Muscle of leg (tissue), 16 donors: ENCODE measurements at places on chromosomes 7 and 10. TPM values are rescaled to one million over a fixed set of nuclear protein-coding genes. Genes with fewer than 3 reads are reported as not detected.

DNA sequence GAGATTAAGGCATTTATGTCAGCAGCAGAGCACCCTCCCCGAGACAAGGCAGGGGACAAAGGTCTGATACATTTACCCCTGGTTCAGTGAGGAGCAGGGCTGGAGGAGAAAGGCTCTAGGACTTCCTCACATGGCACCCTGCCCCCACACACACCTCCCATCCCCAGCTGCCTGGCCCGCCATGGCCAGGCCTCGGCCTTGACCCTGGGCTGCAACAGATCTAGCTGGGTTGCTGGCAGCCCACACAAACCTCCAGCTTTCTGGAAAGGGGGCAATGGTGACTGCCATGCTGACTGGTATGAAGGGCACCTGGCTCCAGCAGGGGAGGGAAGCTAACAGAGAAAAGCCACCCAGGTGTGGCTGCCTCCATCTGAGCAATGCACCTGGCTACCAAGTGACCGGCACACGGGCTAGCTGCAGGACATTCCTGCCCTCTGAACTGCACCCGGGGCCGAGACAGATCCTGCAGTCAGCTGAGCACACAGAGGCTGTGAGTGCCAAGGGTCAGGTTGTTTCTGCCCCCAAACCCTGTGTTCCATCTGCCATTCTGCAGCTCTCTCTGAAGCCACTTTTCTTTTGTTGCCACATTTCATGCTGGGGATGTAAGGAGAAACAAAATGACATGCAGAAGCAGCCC lies 85.8 kb upstream of the LRRC18 start:
- no peak for DNase-seq

ABCC2 gene
- total RNA-seq: 1.1 TPM

ICA1 gene
- 4.7 TPM for total RNA-seq

PAPOLB gene
- total RNA-seq: 0.22 TPM

GRCh38 chr10:43702213-43702935 lies 53.7 kb upstream of the ZNF32 start:
- no peak for DNase-seq

DNA sequence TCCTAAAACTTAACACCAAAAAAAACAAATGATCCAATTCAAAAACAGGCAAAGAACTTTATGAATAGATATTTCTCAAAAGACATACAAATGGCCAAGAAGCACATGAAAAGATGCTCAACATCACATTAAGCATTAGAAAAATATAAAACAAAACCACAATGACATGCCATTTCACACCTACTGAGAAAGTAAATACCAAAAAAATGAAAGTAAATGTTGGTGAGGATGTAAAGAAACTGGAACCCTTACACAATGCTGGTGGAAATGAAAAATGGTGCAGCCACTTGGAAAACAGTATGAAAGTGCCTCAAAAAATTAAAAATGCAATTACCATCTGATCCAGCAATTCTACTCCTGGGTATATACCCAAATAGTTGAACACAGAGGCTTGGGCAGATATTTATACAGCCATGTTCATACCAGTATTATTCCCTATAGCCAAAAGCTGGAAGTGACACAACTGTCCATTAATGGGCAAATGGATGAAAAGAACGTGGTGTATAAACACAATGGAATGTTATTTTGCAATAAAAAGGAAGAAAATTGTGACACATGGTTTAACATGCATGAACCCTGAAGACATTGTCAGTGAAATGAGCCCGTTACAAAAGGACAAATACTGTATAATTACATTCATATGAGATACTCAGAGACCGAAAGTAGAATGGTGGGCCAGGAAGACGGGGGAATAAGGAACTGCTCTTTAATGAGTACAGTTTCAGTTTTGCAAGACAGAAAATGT lies 89.0 kb downstream of the JMJD1C start:
- no peak for DNase-seq

MCU gene
- total RNA-seq: 114 TPM

GRCh38 chr10:12589791-12590190 lies 240.4 kb downstream of the CAMK1D start:
- DNase-seq: peak; percentile 45

CLDN3 gene
- 0.13 TPM for total RNA-seq

DNA sequence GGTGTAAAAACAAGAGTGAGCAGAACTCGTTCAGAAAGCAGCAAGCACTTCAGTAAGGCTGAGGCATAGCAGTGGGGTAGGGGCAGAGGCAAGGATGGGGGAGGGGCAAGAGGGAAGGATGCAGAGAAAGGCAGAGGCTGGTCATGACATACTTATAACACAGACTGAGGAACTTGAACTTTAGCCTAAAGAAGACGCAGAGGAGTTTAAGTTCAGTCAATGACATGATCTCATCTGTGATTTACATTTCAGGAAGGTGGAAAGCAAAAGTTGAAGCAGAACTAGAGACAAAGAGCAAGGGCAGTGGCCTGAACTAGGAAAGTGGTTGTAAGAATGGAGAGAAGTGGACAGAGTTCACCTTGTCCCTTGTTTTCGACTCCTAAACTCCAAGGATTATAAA lies 15.8 kb downstream of the MACC1 start:
- no peak for DNase-seq

DNA sequence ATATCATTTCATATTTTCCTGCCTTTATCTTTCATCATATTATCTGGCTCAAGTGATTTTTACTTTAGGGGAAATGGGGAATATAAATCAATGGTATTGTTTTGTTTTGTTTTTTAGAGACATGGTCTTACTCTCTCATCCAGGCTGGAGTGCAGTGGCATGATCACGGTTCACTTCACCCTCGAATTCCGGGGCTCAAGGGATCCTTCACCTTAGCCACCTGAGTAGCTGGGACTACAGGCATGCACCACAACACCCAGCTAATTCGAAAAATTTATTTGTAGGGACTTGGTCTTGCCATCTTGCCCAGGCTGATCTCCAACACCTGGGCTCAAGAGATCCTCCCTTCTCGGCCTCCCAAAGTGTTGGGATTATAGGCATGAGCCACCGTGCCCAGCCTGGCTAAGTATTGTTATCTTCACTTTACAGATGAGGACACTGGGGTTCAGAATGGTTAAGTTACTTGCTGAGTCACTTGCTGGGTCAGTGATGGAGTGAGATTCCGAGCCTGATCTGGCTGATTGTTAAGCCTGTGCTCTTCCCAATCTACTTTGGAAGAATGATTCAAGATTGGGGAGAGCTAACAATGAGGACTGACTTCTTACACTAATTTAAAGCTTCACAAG lies 3.7 kb upstream of the SLC16A9 start:
- no peak for DNase-seq

GRCh38 chr7:28685242-28685643 lies 272.9 kb downstream of the TRIL start:
- DNase-seq: no peak

GRCh38 chr7:73865738-73866445 lies 4.9 kb downstream of the TMEM270 start:
- DNase-seq: peak; percentile 69

DNA sequence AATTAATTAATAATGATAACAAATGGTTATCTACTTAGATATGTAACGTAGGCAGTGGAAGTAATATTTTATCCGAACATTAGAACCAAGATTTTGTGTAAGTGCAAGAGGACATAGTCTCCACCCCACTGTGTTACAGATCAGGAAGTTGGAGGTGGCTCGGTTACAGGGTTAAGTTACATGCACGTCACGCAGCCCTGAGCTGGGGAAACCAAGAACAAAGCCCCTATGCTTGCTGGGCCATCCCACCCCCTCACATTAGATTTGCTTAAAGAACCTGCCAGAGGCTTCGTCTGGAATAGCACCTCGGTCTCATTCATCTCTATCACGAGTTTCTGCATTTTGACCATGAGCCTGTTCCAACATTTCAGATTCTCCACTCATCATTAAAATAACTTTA lies 214.1 kb downstream of the ADARB2 start:
- no peak for DNase-seq

- peak; percentile 92 for DNase-seq
These were observed 260.1 kb downstream of the CCDC3 start for GRCh38 chr10:12741360-12741804.

DNA sequence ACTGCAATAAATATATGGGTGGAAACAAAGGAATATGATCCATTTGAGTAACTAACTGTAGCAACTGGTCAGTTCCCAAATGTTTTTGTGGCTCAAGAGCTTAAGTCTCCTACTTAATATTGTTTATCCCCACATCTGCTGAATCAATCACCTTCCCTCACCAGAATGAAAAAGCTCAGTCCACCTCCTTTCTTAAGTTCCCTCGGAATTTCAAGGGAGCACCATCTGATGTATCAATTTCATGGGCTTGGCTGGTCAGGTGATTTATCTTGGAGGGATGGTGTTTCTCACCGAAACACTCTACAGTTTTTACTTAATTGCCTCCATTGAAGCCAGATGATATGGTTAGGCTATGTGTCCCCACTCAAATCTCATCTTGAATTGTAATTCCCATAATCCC lies 176.6 kb downstream of the SEMA3E start:
- DNase-seq: no peak

KIF11 gene
- total RNA-seq: 12.3 TPM

DNA sequence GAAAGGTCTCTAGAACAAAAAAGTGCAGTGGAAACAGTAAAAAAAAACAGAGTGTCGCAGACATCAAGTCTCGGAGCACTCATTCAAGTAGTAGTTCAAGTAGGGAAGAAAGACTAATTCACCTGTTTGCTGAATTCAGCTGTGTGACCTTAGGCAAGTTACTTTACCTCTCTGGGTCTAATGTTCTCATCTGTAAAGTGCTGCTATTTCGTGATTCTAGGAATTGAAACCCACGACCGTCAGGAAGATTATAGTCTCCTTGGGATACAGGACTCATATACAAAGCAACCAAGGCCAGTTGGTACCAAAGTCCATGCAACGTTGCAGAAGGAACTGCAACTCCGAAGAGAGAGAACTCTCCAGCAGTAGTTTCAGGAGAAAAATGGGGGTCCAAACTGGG lies 26.1 kb downstream of the PRKCQ start:
- no peak for DNase-seq

ASB10 gene
- 3.1 TPM for total RNA-seq

GRCh38 chr7:47661051-47661714 lies 79.3 kb upstream of the TNS3 start:
- no peak for DNase-seq

MUC12 gene
- total RNA-seq: 0.31 TPM

- DNase-seq: peak; percentile 63
These were observed 877 bp upstream of the NOD1 start for GRCh38 chr7:30479202-30480120.

DNA sequence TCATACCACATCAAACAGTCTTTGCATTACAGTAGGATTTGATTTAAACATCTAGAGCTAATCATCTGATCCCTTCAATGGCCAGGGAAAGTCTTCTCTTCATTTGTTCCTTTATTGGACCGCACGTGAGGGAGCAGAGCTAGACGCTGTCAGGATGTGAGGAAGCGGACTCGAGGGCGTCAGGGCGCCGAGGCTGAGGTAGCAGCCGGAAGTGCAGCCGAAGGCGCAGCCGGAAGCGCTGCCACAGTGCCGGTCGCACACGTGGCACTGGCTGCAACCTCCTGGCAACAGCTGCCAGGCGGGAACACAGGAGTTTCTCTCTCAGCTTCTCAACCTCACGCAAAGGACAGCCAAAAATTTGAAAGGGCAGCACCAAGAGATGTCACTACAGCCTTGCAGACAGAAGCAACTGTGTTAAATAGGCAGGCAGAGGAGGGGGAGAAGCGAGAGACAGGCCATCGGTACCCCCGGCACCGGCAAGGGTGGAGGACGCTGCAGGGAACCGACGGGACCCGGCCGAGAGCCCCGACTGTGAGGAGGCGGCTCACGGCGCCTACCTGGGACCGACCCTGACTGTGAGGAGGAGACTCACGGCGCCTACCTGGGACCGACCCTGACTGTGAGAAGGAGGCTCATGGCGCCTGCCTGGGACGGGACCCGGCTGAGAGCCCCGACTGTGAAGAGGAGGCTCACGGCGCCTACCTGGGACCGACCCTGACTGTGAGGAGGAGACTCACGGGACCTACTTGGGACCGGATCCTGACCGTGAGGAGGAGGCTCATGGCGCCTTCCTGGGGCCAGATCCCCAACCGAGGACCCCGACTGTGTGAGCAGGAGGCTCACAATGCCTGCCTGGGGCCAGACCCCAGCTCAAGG lies 32.3 kb downstream of the VIPR2 start:
- no peak for DNase-seq

DNA sequence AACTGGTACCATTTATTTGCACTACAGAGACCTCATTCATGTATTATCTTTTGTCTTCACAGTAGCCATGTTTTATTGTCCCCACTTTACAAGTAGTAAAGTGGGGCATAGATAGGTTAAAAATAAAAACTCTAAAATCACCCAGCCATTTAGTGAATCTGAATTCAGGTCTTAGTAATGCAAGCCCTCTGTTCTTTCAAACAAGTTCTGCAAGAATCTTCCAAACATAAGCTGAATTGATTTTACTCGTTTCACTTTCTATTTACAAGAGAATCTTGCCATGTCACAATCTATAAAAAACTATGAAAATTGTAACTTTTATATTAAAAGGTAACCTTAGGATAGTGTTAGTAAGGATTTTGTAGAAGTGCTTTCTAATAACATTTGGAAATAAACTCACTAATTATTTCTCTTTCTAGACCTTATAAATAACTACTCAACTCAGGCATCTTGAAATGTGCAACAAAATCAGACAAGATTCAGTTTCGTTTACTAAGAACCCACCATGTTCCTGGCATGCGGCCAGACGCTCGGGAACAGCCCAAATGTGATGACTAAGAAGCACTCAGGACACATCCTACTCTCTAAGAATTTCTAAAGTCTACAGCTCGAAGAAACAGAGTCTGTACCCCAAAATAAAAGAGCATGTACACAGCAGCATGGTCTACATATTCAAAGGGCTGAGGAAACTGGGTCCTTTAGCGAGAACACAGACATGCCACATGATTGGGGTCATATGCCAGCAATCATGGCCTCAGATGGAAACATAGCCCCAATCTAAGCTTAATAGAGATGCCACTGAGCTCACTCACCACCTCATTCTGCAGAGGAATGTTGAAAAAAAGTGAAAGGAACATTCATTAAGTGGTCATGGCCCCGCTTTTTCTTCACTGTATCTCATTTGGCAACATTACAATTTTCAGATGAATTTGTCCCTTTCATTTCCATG lies 167.6 kb downstream of the AMPH start:
- DNase-seq: no peak

LEP gene
- not detected for total RNA-seq

GRCh38 chr7:140656548-140657515 lies 15.9 kb upstream of the ADCK2 start:
- DNase-seq: peak; percentile 83

- peak; percentile 94 for DNase-seq
These were observed 121.2 kb downstream of the EMX2 start for GRCh38 chr10:117663750-117664149.

- DNase-seq: no peak
These were observed 35.5 kb downstream of the LYZL1 start for GRCh38 chr10:29324220-29324841.

DNA sequence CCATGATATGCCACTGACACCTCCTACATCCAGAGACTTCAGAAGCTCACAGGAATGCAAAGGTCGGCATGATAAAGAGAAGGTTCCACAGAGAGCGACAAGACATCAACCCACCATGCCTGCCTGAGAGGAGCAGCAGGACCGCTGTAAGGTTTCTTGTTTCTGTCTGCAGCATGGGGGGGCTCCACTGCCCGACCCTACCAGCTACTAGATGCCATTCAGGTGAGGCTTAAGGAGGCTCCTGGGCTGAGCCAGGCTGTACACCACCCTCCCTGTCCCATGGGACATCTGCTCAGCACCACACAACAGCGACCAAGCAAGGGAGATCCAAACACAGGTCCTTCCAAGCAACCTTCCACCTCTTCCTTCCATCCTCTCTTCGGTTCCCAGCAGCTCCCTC lies 234.6 kb downstream of the TNS3 start:
- no peak for DNase-seq

PRF1 gene
- total RNA-seq: 0.53 TPM

- DNase-seq: peak; percentile 18
These were observed 19.8 kb upstream of the BMPER start for GRCh38 chr7:33885290-33886148.

- peak; percentile 13 for DNase-seq
These were observed 139.0 kb downstream of the SEPTIN14 start for GRCh38 chr7:55723621-55723941.
